ENCODE measurements at places on chromosomes 4 and X.
A peak's percentile ranks its signal among the peaks of the same experiment; 100 is the strongest.

GRCh38 chr4:153531976-153532626, 65.9 kb downstream of the TMEM131L start:
- no peak for DNase-seq

DNA sequence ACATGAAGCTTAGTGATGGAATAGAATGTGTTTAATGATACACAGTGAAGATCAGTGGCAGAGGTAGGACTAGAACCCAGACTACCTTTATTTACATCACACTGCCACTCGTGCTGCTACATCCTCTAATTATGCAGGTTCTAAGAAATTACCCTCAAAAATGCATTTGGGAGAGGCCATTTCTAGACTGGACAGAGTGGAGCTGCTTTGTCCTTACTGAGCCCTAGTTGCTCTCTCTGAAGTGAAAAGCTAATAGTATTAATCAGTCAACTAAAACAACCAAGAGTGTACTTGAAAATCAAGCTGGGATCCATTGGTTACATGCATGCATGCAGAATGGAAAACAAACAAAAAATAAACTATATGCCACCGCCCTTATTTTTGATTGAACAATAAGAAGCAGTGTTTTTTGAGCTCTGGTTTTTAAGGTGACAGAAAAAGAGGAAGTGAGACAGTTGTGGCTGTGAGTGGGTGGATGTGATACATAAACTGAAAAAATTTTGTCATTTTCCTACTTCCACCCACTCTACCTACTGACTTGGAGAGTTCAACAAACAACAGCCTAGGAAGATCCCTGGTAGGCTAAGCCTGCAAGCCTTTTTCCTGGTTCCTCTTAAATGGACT, 6.8 kb upstream of the VSIG4 start:
- DNase-seq = peak; percentile 85

- DNase-seq = no peak
Measured at GRCh38 chr4:58166490-58166889, 1056.3 kb upstream of the IGFBP7 start.

GRCh38 chr4:101833480-101833879, 43.0 kb downstream of the BANK1 start:
- peak; percentile 58 for DNase-seq
